ENCODE measurements at places on chromosomes 7 and 10.

- no peak for DNase-seq
These were observed 16.2 kb upstream of the PAX2 start for GRCh38 chr10:100728928-100729861.

DNA sequence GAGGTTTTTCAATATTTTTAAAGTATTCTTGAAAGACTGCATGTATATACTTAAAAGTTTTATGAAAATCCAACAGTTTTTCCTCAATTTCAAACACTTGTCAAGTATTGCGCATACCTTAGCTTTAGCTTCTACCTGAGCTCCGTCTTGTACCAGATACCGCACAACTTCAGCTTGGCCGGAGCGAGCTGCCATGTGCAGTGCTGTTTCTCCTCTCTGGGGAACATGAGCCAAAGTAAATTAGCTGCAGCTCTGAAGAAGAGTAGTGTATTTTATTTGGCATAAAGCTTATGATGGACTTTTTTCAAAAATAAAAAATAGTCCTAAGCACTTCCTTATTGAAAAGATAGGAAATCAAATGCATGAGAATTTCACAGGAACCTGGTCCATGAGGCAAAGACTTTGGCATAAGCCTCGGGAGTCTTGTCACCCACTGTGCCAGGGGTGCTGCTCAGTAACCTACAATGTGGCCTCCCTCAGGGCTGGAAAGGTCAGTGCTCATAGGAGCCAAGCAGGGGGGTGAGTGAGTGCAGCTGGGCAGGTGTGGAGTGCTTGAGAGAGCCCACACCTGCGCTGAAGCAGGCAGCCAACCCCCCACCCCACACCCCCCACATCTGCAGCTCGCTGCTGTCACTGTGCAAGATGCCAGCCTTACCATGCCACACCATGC is 189.5 kb downstream of the ANK3 start:
- peak; percentile 37 for DNase-seq

GRCh38 chr10:78491812-78492211 is 458.1 kb downstream of the RPS24 start:
- no peak for DNase-seq

GRCh38 chr10:115063701-115064658 is 29.2 kb upstream of the ATRNL1 start:
- no peak for DNase-seq

DNA sequence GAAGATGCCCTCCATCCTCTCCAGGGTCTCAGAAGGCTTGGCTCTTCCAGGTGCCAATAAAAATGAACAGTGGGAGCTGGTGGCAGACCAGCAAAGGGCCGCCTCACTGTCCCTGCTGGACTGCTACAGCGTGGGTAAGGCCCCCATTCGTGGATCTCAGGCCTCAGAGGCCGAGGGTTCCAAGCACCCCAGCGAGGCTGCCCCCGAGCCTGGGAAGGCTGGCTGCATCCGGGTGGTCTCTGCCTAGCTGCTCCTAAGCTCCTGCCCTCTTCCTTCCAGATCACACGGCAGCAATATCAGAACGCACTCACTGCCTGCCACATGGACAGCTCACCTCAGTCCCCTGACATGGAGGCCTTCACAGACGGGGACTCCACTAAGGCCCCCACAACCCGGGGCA is 42.9 kb downstream of the GOT1 start:
- DNase-seq = no peak

GRCh38 chr7:44155191-44156185 is 14.4 kb upstream of the MYL7 start:
- DNase-seq = no peak

DNA sequence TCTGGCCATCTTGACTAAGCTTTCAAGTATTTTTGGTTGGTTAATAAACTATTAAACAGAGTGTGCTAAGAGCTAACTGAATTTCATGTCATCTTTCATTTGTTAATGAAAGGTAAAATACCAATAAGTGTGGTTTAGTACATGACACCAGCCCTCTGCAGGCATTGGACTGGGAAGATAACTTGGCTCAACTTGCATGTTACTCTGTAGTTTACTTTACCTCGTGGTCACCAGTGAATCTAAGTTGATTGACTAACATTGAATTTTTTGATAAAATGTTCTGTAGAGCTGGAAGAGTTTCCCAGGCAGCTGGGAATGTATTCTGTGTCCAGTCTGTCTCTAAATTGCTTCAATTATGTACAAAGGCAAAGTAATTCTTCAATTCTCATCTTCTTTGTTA is 49.9 kb downstream of the ASB4 start:
- no peak for DNase-seq

- DNase-seq = no peak
These were observed 31.7 kb upstream of the CCNY start for GRCh38 chr10:35304649-35305048.

- DNase-seq = no peak
These were observed 442.6 kb upstream of the KLF6 start for GRCh38 chr10:4227586-4227985.

GRCh38 chr7:33671531-33672262 is 233.6 kb upstream of the BMPER start:
- peak; percentile 67 for DNase-seq

DNA sequence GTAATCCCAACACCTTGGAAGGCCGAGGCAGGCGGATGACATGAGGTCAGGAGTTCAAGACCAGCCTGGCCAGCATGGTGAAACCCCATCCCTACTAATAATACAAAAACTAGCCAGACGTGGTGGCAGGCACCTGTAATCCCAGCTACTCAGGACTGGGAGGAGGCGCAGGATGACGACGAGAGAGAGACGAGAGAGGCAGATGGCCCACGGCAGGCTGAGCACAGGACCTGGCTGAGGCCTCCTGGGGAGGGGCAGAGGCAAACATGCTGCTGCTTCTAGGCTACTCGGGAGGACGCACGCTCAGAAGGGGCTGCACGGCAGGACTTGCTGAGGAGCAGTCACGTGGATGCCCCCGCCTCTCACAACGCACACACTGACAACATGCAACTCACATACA is 22.4 kb downstream of the DIP2C start:
- DNase-seq = peak; percentile 30

DNA sequence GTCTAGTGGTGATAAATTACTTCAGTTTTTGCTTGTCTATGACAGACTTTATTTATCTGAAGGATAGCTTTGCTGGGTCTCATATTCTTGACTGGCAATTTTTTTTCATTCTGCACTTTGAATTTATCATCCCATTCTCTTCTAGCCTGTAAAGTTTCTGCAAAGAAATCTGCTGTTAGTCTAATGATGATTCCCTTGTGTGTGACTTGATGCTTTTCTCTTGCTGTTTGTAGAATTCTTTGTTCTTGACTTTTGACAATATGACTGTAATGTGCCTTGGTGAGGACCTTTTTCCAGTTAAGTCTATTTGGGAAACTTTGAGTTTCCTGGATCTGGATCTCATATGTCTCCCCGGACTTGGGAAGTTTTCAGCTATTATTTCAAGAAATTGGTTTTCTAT is 59.3 kb upstream of the TMEM140 start:
- no peak for DNase-seq

DNA sequence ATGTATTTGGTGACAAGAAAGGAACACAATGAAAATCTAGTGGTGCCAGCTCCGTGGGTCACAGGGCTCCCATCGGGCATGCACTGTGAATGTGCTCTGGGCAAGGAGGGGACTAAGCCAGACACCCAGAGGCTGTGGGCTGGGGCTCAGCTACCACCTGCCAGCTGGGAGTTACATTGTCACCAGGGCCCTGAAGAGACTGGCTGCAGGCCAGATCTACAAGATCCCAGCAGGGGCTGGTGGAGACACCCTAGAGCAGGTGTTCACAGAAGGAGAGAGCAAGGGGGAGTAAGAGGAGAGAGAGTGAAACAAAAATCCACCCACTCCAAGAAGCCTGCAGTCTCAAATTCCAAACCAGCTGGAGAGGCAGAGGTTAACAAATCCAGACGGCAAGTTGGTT is 116.6 kb upstream of the ADCY1 start:
- DNase-seq = no peak

DNA sequence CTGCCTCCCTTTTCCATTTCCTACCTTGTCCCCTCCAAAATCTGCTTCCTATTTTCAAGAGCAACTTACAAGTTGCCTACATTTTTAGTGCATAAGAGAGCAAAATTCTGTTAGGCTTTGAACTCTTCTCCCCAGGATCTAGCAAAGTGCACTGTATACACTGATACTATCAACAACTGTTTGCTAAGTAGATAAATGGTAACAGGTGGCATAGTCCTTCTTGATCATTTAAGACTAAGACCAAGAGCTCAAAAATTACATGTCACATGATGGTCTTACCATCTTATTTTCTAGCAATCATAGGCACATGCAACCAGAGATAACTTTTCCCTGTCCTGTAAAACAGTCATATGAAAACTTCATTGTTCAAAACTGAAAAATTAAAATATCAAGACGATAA is 16.2 kb downstream of the FAM3C start:
- no peak for DNase-seq

GRCh38 chr7:157978766-157979165 is 608.9 kb downstream of the PTPRN2 start:
- DNase-seq = peak; percentile 18

GRCh38 chr7:74656441-74656836 is 1.1 kb upstream of the GTF2I start:
- DNase-seq = peak; percentile 46

GRCh38 chr7:25669961-25670841 is 441.9 kb upstream of the NPVF start:
- DNase-seq = no peak

GRCh38 chr7:18803923-18804322 is 308.4 kb downstream of the HDAC9 start:
- no peak for DNase-seq

DNA sequence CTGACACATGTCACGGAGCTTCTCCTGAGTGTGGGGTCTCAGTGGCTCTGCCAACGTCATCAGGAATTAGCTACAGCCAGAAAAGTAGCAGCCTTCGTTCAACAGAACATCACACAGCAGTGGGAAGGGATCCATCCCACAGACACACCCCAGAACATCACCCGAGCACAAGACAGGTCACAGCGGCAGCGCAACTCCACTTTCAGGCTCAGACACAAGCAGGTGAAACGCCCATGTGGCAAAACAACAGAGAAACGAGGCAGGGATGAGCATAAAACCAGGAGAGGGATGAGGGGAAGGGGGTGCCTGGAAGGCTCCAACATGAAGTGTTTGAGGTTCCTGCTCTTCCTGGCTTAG is 44.8 kb downstream of the CAMK2B start:
- no peak for DNase-seq

- no peak for DNase-seq
These were observed 89.1 kb upstream of the PDCD4 start for GRCh38 chr10:110782616-110783015.

DNA sequence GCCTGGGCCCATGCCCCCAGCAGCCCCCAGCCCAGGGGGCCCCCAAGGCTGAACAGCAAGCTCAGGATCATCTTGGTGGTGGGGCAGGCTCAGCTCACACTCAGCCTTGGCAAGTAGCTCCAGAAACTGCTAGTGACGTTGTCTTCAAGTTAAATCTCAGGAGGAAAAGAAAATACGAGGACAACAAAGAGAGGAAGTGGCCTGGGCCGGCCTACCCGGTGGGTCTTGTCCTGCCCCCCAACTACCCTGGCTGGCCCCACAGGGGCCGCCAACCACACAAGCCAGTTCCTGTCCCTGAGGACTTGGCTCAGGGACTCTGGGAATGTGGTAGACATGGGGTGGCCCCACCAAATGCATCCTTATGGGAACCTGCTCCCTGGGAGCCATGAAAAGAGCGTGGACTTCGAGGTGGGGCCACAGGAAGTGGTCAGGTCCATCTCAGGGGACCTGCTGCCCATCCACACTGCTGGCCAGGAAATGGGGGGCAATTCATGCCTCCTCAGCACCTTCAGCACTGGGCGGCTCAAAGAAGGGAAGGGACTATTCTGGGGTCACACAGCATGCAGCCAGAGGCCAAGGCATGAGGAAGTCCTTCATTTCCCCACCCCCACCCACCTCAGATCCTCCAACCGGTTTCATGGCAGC is at the start of gene MMRN2:
Gene MMRN2, minus strand, starts transcription at position 145 of the 645 bp plus-strand sequence. Its CDS starts 74 bp downstream, at position 71.
- DNase-seq = no peak

- no peak for DNase-seq
These were observed 508.5 kb downstream of the RPS24 start for GRCh38 chr10:78542141-78542489.

DNA sequence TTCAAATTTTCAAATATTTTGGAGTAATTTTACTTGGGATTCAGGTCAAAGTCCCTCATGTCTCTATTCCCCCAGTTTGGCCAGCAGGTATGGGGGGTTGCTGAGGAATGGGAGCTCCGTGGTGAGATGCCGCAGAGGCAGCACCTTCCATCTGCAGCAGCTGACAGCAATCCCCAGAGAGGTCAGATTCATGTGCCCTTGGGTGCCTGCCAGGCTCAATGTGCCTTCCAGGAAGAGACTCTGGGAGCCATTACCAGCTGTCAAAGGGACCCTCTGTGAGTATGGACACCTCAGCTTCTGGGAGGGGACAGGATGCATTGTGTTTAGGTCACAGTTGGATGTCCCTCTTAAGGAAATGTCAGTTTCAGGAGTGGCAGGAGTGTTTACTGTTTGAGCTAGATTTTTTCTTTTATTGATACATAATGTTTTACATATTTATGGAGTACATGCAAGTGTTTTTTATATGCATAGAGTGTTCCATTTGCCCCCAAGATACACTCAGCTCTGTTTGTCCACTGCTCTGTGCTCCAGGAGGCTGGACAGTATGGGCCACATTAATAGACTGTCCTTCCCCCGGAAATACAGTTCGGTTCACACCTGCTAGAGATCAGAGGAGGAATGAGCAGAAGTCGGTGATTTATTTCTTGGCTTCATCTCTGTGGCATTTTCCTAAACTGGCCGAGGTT is 75.3 kb upstream of the GRB10 start:
- DNase-seq = peak; percentile 31

DNA sequence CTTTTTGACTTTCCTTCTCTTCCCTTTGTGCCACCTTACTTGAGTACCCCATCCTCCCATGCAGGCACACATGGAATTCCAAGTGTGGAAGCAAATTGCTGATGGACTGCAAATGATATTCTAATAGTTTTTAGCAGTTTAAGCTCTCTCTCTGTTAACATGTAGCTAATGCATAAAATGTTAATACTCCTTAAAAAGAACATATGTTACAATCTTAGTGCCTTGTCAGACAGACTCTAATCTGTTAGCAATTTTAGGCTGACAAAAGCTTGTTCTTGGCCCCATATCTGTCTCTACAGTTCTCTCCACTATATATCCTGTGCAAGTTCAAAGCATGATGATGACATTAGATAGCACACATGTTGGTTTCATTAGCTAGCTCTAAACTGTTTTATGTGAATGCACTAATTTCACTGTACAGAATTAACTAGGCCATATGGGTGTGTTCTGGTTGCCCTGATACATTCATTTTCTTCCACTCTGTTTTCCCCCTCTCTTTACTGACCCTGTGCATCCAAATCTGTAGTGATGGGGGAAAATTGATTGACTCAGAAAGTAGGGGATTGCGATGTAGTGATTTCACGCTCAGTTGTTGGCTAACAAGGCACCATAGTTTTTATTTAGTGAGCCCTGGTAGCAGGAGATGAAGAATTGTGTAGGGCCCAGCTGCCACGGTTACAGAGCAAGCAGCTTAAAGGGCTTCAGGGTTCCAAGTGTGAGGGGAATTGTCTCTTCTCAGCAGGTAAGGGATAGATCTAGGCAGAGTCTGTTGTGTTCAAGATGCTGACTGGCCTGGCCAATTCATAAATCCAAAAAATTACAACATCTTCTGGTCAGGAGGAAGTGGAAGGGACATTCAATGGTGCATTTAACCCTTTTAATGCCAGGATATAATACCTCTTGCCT is 114.6 kb upstream of the FZD1 start:
- DNase-seq = no peak
